ENCODE measurements at places on chromosomes 11 and 22.

DNA sequence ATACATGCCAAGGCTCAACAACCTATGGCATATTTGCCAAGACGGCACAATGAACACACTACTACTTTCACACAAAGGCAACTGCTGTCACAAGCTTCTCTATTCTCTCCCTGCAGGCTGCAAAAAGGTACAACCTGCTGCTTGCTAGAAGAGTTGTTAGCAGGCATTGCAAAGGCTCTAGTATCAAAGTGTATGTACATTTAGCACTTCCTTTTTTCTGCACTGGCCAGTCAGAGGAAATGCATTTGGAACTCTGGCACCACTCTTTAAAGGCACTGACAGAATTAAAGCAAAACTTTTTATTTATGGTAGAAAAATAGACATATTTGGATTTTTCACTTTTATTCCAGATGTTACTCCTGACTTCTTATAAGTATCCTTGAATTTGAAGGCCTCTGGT, 125.9 kb downstream of the CWF19L2 start:
- ATAC-seq = no peak

- ATAC-seq = no peak
These were observed 12.3 kb downstream of the ARFGAP3 start for GRCh38 chr22:42844756-42845155.

DNA sequence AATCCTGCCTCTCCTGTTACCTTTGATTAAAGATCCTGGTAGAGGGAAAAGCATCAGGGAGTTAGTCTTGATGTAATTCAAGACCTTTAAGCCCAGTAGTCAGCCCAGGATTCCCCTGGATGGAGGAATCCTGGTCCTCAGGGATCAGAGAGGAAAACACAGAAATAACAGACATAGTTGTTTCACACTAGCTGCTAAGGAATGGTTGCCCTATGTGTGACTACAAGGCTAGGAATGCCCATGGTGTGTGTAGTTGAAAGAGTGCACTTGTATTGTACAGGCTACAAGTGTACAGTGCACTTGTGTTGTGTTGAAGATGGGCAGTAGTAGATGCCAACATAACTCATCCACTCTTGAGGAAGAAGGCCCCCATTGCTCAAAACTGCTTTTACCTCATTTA, 226.8 kb downstream of the AASDHPPT start:
- ATAC-seq = no peak

DNA sequence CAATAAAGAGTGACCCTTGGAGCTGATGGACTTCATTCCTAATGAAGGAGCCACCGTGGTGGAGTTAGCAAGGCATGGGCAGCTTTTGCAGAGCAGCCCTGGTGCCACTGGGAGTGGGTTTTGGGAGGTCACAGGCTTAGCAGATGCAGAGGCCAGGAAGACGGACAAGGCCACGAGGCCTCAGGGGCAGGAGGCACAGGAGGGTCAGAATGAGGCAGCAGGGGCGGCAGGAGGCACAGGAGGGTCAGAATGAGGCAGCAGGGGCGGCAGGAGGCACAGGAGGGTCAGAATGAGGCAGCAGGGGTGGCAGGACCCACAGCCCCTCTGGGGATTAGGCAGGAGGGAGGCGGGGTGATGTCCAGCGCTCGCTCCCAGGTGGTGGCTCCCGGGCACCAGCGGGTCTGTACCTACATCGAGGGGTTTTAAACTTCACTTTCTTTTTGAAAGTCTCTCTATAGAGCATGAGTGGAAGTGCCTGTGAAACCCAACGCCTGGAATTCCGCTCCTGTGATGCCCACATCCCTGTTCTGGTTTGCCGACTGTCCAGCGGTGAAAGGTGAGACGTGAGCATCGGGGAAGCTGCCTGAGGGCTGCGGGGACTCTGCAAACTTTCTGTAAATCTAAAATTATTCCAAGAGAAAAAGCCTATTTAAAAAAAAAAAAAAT, 521.6 kb downstream of the BRD1 start:
- no peak for ATAC-seq

DNA sequence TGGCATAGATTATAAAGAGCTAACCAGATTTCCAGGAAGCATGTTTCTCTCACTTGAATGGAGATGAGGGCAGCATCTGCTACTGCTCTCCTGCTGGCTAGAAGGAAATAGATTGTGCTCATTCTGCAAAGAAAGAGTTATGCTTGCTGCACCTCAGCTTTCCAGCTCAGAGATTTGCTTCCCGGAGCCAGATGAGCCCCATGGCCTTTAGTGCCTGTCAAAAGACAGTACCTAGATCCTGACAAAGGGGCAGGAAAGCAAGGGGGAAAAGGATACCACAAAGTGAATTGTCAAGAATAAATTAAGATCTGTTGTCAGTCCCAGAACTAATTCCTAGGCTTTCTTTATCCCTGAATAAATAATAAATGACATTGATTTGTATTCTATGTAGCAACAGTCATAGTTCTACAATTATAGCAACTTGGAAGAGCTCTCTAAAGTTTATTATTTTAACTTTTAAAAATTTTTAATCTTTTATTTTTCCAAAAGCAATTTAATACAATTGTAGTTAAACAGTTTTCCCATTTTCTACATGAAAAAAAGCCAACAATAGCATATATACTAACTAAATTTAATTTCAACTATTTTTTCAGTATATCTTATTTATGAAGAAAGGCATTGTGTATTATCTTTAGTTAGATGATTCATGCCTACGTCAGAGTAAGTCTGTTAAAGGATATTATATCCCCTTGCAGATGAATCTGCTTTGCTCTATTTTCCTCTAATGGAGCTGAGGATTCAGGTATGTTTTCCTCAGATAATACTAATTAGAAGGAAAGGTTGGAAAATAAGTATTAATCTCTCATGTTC, 306.1 kb upstream of the DDI1 start:
- no peak for ATAC-seq

GRCh38 chr11:6203327-6203726, 2.0 kb upstream of the C11orf42 start:
- ATAC-seq = no peak

- no peak for ATAC-seq
These were observed 6.5 kb upstream of the USP28 start for GRCh38 chr11:113881856-113882255.

GRCh38 chr11:74460481-74461154, 6.7 kb downstream of the KCNE3 start:
- ATAC-seq = no peak

- no peak for ATAC-seq
These were observed 1.5 kb upstream of the SOX10 start for GRCh38 chr22:37985751-37986281.

GRCh38 chr22:45096256-45096907, 67.3 kb upstream of the NUP50 start:
- ATAC-seq = no peak

DNA sequence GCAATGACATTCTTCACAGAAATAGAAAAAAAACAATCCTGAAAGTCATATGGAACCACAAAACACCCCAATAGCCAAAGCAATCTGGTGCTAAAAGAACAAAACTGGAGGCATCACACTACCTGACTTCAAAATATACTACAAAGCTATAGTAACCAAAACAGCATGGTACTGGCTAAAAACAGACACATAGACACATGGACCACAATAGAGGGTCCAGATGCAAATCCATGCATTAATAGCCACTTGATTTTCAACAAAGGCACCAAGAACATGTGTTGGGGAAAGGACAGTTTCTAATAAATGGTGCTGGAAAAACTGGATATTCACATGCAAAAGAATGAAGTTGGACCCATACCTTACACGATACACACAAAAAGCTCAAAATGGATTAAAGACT, 27.9 kb upstream of the SMIM38 start:
- no peak for ATAC-seq

GRCh38 chr11:114192841-114193389, 103.3 kb upstream of the NNMT start:
- ATAC-seq = no peak

DNA sequence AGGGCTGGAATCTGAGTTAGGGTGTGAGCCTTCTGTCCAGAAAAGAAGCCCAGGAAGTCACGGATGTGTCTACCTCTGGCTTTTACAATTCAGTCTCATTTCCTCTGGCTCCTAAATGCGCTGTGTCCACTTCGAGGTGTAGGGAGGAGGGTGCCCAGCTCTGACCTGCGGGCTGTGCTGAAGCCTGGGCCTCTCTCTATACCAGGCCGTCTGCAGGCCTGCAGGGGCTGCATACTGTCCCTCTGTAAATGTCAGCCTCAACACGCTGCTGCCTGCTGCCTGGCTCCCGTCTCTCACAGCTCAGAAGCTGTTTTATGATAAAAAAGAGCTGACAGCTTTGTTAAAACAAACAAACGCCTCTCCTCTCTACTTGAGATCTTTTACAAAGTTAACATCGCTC, 14.5 kb downstream of the ARVCF start:
- ATAC-seq = no peak

- no peak for ATAC-seq
These were observed 247.2 kb upstream of the CADM1 start for GRCh38 chr11:115751243-115752015.

DNA sequence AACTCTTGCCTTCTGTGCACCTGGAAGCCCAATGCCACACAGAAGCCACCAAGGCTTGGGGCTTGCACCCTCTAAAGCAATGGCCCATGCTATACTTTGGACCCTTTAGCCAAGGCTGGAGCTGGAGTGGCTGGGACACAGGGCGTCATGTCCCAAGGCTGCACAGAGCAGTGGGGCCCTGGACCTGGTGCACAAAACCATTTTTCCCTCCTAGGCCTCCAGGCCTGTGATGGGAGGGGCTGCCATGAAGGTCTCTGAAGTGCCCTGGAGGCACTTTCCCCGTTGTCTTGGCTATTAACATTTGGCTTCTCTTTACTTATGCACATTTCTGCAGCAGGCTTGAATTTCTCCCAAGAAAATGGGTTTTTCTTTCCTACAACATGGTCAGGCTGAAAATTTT, 20.6 kb upstream of the TMEM45B start:
- no peak for ATAC-seq

DNA sequence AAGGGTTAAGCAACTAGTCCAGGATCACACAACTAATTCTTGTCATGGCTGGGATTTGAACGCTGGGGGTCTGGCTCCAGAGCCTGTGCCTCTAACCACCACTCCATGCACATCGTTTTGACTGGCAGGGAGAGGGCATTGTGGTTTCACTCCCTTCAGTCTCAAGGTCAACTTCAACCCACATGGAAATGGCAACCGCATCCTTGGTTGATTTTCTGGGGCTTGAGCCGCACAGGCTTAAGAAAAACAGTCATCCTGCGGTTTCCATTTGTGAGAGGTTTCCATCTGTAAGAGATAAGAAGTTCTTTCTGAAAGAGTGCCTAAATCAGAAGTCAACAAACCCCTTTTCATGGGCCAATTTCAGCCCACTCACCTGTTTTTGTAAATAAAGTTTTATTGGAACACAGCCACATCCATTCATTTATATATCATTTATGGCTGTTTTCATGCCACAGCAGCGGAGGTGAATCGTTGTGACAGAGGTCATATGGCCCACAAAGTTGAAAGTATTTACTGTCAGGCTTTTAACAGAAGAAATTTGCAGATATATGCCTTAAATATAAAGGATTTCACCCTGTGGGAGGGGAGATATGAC, 65.7 kb downstream of the SGSM1 start:
- ATAC-seq = no peak

DNA sequence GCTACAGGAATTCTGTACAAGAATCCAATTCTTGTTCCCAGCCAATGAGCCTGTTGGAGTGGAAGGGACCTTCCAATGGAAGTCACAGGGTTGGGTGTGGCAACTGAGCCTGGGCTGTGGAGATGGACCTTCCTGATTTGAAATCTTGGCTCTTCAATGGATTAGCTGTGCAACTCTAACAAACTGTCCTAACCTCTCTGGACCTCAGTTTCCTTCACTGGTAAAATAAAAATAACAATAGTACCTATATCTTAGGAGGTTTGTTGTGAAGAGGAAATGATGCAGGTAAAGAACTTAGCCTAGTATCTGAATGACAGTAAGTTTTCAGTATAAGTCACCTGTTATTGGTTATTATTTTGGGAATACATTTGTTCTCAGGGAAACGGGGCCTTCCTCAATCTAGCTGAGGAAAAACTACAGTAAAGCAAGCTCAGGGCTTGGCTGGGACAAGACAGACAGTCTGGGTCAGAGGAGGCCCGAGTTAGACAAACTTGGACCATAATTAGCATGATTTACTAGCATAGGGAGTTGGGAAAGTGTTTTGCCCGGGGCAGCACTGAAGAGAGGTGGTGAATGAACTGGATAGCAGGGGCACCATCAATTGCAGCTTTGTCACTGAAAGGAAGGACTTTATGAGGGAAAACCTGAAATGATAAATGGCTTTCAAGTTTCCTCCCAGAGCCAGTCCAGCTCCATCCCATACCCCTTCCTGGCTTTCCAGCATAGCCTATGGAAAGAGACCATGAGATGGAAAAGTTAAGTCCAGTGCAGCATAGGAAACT, 13.7 kb downstream of the ELF5 start:
- no peak for ATAC-seq

- no peak for ATAC-seq
These were observed 36.4 kb downstream of the PACSIN2 start for GRCh38 chr22:42978453-42979103.

- no peak for ATAC-seq
These were observed 722.4 kb upstream of the ANO5 start for GRCh38 chr11:21470521-21470920.

- ATAC-seq = no peak
These were observed 46.7 kb downstream of the IRAG1 start for GRCh38 chr11:10646681-10647355.

- ATAC-seq = no peak
These were observed 2.6 kb upstream of the ME3 start for GRCh38 chr11:86675017-86675416.

- ATAC-seq = no peak
These were observed 1129.1 kb downstream of the DLG2 start for GRCh38 chr11:84497981-84498411.

GRCh38 chr11:87224486-87224885, 186.8 kb downstream of the TMEM135 start:
- ATAC-seq = no peak

DNA sequence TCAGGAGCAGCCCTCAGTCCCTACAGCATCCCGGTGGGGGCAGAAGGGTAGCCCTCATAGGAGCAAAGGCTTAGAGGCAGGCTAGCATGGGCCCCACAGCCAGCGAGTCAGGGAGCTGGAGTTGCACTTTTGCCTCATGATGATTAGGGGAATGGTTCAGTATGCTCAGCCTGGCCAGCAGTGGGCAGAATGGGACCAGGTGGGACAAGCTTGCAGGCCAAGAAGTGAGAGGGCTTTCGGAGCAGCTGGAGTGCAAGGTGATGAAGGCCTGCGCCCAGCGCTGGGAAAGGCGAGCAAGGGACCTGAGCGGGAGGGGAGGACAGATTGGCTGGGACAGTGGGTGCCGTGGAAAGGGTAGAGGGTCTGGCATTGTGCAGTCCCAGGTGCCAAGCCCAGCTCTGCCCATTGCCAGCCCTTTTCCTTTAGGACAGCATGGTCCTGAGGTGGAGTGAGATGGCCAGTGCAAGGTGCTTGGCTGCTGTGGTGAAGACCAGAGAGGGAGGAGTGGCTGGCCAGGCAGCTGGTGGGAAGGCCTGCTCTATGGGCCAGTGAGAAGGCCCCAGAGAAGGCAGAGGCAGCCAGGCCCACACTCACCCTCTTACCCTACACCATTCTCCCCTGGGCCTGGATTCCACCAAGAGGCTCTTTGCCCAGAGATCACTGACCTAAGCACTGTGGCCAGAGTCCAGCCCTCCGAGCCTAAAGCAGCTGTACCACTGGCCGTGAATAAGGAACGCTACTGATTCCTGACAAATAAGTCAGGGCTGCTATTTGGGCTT, 47.9 kb upstream of the SUSD2 start:
- no peak for ATAC-seq

Measured in activated CD4-positive, CD25-positive, alpha-beta regulatory T cell treated with anti-CD3 and anti-CD28 coated beads, Interleukin-2, amount 50 U/mL, for 24 hours (primary cell).